ENCODE measurements at places on chromosomes 2 and 18. TPM values are rescaled to one million over a fixed set of nuclear protein-coding genes. Genes with fewer than 3 reads are reported as not detected.

Gene FOXI3
- not detected for polyA plus RNA-seq

GRCh38 chr2:110858135-110858725 lies 125.9 kb downstream of the ACOXL start:
- H3K27ac ChIP-seq, result no peak overlapping the region
- H3K36me3 ChIP-seq, result no peaks in the 10 kb centered on the region
- H3K4me3 ChIP-seq, result no peak overlapping the region
- no peaks in the 10 kb centered on the region for H3K4me1 ChIP-seq

Gene AFF3
- 3.2 TPM for polyA plus RNA-seq

- no peaks in the 10 kb centered on the region for H3K36me3 ChIP-seq
- H3K4me1 ChIP-seq, result no peaks in the 10 kb centered on the region
- no peak overlapping the region for H3K4me3 ChIP-seq
- no peaks in the 10 kb centered on the region for H3K27me3 ChIP-seq
- H3K27ac ChIP-seq, result no peak overlapping the region
- DNase-seq, result no peak
Observed at GRCh38 chr18:46502444-46502843, 154.6 kb downstream of the LOXHD1 start.

GRCh38 chr2:84526562-84526961 lies 10.3 kb downstream of the DNAH6 start:
- H3K36me3 ChIP-seq, result no peaks in the 10 kb centered on the region
- no peaks in the 10 kb centered on the region for H3K27me3 ChIP-seq

All from heart left ventricle (tissue), 16 donors.